Caudate nucleus (tissue), 63 donors: ENCODE measurements at places on chromosomes 13 and 19.
A peak's percentile ranks its signal among the peaks of the same experiment; 100 is the strongest.

GRCh38 chr13:106343836-106344235 is 191.6 kb downstream of the EFNB2 start:
- no peak for DNase-seq

- peak; percentile 77 for DNase-seq
Measured at GRCh38 chr19:4759388-4760284, 31.9 kb upstream of the FEM1A start.

- no peak for DNase-seq
Measured at GRCh38 chr13:67620665-67621064, 390.5 kb upstream of the PCDH9 start.

DNA sequence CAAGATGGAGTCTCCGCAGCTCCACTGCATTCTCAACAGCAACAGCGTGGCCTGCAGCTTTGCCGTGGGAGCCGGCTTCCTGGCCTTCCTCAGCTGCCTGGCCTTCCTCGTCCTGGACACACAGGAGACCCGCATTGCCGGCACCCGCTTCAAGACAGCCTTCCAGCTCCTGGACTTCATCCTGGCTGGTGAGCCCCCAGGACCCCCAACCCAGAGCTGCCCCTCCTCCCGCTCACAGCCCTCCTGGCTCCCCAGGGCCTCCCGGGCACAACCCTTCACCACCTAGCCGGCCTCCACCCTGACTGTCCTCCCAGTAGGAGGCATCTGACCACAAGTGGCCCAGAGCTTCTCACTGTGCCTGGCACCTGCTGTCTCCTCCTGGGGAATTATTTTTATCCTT is 9.4 kb downstream of the SYNGR4 start:
- DNase-seq: no peak

DNA sequence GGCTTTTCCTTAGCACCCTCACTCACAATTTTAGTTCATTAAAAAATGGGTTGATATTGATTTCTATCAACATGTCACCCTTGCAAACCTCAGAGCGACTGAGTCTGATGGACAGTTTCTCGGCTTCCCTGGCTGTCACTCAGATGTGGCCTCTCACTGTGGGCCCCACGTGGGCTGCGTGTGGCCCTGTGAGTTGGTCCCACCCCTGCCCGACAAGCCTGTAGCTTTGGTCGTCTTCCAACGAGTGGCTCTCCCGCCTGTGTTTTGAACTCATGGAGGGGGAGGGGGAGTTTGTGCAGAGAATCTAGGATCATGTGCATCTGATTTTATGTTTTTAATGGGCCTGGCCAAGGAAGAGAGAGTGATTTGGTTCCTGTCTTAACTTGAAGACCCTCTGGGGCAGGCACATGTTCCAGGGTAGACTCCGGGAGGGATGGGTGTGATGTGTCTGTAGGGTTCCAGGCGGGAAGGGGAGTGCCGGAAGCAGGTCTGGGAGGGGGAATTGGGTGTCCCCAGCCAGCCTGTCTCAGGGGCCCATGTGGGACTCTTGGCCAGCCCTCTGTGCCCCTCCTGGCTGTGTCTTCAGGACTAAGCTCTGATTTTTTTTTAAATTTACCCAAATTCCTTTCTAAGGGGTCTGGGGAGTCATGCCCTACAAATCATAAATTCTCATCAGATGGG is 18.9 kb downstream of the ATP11A start:
- DNase-seq: no peak

DNA sequence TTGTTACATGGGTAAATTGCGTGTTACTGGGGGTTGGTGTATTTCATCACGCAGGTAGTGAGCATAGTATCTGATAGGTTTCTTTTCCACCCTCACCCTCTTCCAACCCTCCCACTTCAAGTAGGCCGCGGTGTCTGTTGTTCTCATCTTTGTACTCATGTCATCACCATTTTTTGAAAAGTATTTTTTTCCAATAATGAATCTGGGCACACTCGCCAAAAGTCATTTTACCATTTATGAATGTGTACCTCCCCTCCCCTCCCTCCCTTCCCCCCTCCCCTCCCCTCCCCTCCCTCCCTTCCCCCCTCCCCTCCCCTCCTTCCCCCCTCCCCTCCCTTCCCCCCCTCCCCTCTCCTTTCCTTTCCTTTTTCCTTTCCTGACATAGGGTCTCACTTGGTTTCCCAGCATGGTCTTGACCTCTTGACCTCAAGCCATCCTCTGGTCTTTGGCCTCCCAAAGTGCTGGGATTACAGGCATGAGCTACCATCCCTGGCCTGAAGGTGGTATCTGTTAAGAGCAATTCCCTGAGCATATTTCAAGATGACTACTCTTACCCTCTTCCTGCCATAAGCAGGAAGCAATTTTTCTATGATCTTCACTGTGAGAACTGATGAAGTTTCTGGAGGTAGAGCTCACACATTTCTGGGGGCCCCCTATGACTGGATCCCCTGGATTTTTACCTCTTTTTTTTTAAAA is 15.7 kb downstream of the ZNF627 start:
- no peak for DNase-seq

GRCh38 chr13:72637561-72637960 is 89.9 kb downstream of the MZT1 start:
- DNase-seq: no peak

GRCh38 chr13:30743319-30744055 is 8.1 kb downstream of the ALOX5AP start:
- DNase-seq: no peak

- no peak for DNase-seq
Measured at GRCh38 chr13:103663996-103664395, 597.8 kb upstream of the SLC10A2 start.

GRCh38 chr19:53519446-53519845 is 18.5 kb upstream of the ZNF331 start:
- no peak for DNase-seq

GRCh38 chr13:109569958-109570711 is 216.2 kb downstream of the IRS2 start:
- DNase-seq: no peak

DNA sequence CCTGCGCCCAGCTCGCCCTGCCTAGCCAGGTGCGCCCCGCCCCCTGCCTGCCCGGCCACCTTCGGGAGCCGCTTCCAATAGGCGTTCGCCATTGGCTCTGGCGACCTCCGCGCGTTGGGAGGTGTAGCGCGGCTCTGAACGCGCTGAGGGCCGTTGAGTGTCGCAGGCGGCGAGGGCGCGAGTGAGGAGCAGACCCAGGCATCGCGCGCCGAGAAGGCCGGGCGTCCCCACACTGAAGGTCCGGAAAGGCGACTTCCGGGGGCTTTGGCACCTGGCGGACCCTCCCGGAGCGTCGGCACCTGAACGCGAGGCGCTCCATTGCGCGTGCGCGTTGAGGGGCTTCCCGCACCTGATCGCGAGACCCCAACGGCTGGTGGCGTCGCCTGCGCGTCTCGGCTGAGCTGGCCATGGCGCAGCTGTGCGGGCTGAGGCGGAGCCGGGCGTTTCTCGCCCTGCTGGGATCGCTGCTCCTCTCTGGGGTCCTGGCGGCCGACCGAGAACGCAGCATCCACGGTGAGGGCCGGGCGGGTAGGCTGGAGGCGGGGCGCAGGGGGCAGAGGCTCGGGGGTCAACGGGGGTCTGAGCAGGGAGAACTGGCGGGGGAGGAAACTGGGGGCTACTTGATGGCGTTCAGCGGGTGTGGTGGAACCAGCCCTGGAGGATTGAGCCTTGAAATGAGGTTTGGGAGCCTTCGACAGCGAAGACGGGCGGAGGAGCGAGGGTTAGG is at the start of gene SPINT2:
SPINT2 (plus strand) TSS at position 88 of the 727 bp plus-strand sequence; CDS start at position 408, 320 bp downstream.
- no peak for DNase-seq

GRCh38 chr13:110911880-110912279 is 3.0 kb downstream of the ANKRD10 start:
- DNase-seq: no peak

DNA sequence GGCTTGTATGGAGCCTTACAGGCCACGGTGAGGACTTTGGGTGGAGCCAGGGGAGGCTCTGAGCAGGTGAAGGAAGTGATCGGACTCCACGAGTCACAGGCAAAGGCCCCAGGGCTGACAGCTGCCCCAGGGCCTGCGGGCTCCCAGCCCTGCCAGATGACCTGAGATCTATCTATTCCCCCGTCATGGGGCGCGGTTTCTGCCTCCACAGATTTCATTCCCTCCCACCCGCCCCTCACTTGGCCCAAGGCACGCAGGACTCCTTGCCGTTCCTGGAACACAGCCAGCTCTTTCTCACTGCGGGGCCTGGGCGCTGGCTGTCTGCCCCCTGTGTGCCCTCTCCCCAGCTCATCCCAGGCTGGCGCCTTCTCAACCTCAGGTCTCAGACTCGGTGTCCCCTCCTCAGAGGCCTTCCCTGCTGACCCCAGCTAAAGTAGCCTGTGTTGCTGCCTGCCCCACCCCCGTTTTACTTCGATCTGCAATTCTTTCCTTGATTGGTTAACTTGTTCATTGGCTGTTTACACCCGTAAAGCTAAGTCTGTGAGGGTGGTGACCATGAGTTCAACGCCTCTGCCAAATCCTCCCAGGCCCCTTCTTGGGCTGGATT is 13.9 kb upstream of the PAK4 start:
- DNase-seq: no peak

- no peak for DNase-seq
Measured at GRCh38 chr13:108113407-108113806, 101.9 kb downstream of the LIG4 start.
